ENCODE measurements at places on chromosomes 13 and 19. TPM values are rescaled to one million over a fixed set of nuclear protein-coding genes. Genes with fewer than 3 reads are reported as not detected.

GRCh38 chr13:108113407-108113806 is 101.9 kb downstream of the LIG4 start:
- DNase-seq = no peak

GRCh38 chr19:8684001-8684902 is 14.3 kb downstream of the ACTL9 start:
- no peak for DNase-seq

GRCh38 chr13:87696458-87696857 is 25.3 kb downstream of the SLITRK5 start:
- DNase-seq = no peak

DNA sequence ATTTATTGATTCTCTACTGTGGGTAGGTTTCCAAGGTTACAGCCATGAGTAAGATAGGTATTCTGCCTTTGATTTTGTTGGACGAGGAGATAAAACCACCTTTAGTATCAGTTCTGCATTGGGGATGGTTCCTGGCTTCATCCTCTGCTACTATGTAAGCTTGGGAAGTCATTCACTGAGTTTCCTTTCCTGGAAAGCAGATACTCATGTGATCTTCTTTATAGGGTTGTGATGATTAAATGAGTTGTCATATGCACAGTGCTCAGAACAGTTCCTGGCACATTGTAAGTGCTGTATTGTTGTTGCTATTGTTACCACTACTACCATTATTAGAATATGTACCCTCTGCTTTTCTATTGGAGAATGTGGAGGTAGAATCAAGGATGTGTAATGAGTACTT is 13.1 kb upstream of the WTIP start:
- DNase-seq = no peak

DNA sequence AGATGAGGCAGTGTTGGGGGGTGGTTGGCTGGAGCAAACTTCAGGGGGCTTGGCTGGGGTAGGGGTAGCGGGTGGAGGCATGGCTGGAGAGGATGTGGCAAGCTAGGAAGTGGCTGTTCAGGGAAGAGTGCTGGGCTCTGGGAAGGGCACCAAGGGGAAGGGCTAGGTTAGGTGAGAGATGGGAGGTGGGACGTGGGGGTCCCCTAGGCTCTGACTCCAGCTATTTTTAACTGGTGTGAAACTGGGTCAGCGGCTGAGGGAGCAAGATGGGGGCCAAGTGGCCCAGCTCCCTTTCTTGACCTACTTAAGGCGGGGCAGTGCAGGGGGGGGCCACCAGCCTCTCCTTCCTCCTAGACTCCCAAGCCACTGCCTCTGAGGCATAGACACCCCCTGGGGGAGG is 7.3 kb downstream of the KCNC3 start:
- no peak for DNase-seq

GRCh38 chr13:31385540-31385939 is 185.8 kb downstream of the B3GLCT start:
- DNase-seq = no peak

DNA sequence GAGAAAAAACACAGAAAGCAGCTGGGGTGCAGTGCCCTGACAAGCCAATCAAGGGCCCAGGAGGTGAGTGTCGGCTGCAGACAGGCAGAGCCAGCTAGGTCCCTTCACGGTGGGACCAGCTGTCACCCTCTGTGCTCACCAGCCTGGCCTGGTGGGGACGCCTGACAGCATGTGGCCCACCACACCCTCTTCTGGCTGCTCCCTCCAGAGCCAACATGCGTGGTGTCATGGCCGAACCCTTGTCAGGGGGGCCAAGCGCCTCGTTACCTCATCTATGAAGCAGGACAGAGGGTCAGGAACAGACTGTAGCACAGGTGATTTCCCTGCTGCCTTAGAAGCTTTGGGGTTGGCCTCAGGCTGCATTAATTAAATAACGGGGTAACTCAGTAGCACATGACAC is 40.0 kb upstream of the ISYNA1 start:
- DNase-seq = no peak

- DNase-seq = no peak
These were observed 1136.3 kb downstream of the UQCRFS1 start for GRCh38 chr19:28076628-28077027.

DNA sequence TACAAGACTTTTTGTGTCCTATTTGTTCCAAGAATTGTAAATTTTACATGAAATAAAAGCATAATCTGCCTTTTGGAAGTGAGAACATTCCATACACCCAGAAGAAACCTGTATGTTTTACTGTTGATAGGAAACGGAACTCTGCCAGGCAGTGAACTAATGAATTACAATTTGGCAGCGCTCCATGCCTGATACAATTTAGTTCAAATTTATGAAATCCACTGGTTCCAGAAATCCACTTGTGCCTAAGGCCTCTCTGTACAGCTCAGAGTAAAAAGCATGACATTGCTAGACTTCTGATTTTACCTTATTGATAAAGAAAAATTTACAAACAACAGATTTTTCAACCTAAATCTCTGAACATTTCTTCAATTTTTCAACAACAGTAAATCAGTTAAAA is 78.1 kb downstream of the PCDH9 start:
- no peak for DNase-seq

DNA sequence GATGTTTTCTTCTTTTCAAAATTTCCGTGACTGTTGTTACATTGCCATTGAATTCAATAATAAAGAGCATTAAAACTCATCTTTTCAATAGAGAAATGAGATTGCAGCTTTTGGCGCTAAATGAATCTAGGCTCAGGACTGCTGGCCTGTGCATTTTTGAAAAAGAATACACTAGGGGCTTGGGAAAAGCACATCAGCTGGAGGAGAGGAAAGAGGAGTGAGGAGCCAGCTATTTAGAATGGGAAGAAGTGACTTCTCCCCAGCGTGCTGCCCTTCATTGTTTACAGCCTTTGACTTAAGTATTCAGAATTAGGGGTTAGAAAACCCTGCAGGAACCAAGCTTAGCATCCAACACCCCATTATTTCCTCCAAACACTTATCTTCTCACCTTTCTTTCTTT is 43.3 kb downstream of the TNFSF11 start:
- no peak for DNase-seq

The KLHL1 gene
- total RNA-seq = not detected

The ZNF160 gene
- 52.2 TPM for total RNA-seq

The MBD3L3 gene
- not detected for total RNA-seq

The MYO16 gene
- 1.1 TPM for total RNA-seq

The PPP6R1 gene
- 226 TPM for total RNA-seq

The TUBB4A gene
- 11.6 TPM for total RNA-seq

Measured in activated naive CD8-positive, alpha-beta T cell treated with anti-CD3 and anti-CD28 coated beads, Interleukin-2, amount 10 ng/mL, durations not matched to agents 7 days and 5 days (primary cell).